ENCODE measurements at places on chromosomes 2 and 18.

DNA sequence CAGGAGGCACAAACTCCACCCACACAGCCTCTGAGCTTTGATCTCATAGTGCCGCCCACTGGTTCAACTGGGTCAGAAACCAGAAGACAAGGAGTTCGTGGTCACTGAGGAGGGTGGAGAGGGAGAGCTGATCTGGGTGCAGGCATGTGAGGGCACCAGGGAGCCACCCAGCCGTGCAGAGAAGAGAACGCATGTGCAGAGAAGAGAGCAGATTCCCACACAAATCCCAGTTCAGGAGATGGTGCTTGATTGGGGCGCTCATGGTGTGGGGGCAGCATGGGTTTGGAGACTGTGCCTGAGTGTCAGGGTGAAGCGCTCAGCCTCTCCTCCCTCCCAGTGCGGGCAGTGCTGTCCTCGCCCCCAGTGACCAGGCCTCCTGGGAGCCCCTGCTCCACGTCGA lies 375.2 kb upstream of the MYT1L start:
- no peak for DNase-seq

GRCh38 chr2:191650896-191651773 lies 26.8 kb upstream of the NABP1 start:
- DNase-seq, result no peak

DNA sequence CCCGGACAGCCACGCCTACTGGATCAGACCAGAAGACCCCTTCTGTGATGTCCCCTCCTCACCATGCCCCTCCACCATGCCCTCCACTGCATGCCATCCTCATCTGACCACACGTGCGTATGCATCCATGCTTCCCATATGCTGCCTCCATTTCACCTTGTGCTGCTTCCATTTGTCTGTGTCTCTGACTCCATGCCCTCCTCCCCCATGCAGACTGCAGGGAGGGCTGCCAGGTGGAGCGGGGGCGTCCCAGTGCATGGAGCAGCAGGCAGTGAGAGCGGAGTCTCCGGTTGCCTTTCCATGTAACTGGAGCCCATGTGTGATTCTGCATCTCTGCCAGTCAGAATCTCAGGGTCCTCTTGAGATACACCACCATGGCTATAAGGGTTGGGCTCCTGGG lies 52.6 kb downstream of the COA5 start:
- DNase-seq, result no peak

GRCh38 chr2:172600557-172601008 lies 44.7 kb downstream of the PDK1 start:
- DNase-seq, result no peak

- no peak for DNase-seq
Measured at GRCh38 chr2:132515010-132515409, 98.4 kb downstream of the GPR39 start.

DNA sequence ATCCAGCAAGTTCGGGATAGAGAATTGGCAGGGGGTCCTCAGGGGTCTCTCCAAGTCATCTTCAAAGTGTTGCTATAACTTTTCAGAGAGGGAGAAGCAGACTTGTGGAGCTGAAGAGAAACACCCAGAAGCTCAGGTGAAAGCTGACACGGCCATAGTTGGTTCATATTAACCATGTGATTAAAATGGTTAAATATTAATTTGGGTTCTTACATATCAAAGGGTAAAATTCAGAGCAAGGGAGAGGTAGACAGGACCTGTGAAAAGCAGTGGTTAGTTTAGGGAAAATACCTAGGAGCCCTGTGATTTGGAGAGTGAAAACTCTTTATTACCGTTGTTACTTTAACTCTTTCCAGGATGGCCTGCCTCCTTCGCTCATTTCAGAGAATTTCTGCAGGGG lies at the start of gene UGT1A6:
TSS of gene UGT1A6 (plus strand) at position 243 of the 400 bp plus-strand sequence. CDS start at position 358, 115 bp downstream.
- DNase-seq, result no peak

DNA sequence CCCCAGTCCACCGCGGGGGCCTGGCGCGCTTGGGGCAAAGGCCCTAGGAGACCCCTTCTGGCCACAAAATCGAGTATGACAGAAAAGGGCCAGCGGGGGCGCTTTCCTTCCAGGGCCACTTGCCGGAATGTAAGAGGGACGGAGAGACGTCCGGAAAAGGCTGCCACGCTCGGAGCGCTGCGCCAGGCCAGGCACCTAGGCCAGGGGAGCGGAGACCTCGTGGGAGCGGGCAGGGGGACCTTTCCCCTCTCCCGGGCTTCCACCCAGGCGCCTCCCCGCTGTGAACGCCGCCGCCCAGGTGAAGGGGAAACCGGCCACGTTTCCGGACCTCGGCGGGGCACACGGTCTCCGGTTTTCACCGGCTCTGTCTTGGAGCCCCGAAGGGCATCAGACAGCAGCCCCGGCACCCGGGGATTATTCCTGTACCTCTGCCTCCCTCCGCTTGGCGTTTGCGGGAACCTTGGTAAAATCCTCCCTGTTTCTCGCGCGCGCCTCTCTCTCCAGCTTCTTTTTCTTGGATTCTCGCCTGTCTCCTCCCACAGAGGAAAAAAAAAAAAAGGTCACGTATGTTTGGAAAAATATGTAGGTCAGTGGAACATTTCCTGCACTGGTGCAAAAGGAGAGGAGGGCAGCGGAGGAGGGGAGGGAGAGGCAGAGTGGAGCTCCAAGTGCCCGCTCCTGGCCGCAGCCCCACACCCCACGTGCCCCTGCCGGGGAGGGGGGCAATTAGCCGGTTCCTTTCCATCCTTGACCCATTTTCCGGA lies 1.2 kb upstream of the NPAS2 start:
- DNase-seq, result no peak

- DNase-seq, result no peak
Measured at GRCh38 chr18:13940326-13940725, 25.0 kb upstream of the MC2R start.

DNA sequence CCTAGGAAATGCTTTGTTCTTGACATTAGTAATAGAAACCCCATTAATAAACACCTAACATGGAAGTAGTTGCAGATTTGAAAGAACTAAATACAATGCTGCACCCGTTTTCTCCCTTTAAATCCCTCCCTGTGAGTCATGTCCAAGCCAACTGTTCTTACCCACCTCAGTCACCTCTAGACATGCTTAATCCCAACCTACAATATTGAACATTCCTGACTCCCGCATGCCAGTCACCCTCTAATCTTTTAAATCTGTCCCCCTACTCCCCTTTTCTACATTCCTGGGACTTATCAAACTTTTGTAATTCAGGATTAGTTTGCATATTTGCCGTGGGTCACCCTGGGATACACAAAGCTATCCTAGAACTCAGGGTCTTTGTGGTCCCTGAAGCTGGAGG lies 374.6 kb downstream of the IRS1 start:
- no peak for DNase-seq

GRCh38 chr18:53795610-53796009 lies 428.9 kb downstream of the MBD2 start:
- DNase-seq, result no peak

DNA sequence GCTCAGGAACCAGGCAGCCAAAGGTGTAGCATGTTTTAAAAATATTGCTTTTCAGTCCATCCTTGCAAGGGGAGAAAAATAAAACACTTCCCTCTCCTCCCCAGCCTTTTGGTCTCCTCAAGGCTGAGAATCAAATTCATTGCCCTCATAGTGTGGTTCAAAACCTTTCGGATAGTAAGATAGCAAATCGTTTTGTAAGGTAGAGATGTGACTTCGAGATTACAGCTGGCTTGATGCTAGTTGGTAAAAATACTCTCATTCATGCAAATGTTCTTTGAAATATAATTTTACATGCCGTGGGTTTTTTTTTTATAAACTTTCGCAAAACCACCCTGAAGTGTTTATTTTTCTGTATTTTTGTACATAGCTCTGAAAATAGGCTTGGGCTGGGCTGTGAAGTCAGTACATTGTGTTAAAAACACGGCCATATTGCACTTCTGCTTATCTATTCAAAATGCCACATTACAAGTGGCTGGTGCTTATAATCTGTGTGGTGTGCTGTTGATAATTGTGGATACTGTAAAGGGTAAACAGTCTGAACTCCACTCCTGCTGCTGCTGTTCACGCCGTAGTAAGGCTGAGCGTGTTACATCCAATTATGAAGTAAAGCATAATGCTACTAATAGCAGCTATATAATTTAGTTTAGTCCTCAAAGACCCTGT lies 172.0 kb upstream of the SIX3 start:
- DNase-seq, result no peak

DNA sequence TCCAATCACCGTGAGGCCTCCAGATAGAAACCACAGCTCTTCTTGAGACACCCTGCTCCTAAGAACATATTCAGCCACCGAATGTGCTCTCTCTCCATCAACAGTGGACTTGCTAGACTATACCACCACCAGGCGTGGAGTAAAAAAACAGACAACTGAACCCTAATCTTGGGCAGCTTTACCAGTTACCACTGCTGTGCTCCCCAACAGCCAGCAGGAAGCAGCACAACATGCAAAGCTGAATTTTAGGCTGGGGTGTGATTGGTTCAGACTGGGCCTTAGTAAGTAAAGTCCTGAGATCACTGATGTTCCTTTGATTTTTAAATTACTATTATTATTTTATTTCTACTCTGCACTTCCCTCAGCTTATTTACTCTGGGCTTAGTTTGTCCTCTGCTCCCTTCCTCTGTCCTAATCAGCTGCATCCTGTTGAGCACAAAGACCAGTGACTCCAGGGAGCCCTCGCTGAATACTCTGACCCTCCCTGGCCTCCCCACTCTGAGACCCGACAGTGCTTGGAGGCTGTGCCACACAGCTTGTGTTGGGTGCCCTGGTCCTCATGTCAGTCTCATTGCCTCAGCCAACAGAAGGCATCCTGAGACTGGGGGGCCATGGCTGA lies 21.9 kb downstream of the MRPL35 start:
- peak; percentile 79 for DNase-seq

DNA sequence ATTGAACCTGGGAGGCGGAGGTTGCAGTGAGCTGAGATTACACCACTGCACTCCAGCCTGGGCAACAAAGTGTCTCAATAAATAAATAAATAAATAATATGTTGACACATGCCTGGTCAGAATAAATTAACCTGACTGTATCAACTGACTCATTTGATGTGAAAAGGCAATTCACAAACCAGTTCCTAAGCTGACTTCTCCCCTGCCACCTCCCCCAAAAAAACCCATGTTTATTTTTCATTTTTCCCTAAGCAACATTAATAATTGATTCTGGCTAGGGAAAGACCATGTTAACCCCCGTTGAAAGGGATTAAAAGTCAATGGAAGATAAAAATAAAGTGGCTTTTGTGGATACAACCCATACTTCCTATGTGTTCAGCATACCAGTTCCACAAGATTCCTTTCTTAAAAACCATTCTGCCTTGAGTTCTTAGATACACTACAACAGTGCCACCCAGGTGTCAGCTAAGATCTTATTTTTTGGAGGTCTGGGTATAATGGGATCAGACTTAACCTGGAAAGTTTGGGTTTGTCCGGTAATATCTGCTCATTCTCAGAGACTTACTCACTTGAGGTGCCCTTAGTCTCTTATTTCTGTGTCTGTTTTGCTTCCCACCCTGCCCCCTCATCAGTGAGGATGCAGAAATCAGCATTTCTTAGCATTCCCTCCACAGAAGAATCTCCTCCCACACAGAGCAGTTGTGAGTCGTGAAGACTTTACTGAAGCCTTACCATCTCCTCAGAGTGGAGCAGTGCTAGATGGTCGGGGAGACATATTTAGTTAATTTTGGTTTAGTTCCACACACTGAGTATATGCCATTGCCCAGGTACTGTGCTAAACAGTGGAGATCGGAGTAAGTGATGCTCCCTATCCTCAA lies 10.1 kb upstream of the MCFD2 start:
- DNase-seq, result no peak

DNA sequence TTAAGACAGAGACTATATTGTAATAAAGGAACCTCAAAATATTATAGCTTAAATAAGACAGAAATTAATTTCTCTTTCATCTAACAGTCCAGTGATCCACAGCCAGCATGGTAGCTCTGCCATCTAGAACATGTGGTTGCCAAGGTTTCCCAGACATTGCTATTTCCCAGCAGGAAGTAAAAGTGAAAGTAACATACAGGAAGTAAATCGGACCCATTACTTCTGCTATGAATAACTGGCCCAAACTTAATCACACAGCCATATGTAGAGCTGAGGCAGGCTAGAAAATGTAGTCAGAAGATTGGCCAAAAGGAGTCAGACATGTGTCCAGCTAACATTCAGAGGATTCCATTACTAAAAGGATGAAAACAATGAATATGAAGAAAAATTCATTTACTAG lies 71.0 kb downstream of the NOL4 start:
- no peak for DNase-seq

- no peak for DNase-seq
Measured at GRCh38 chr2:118939994-118940393, 2.0 kb upstream of the MARCO start.

DNA sequence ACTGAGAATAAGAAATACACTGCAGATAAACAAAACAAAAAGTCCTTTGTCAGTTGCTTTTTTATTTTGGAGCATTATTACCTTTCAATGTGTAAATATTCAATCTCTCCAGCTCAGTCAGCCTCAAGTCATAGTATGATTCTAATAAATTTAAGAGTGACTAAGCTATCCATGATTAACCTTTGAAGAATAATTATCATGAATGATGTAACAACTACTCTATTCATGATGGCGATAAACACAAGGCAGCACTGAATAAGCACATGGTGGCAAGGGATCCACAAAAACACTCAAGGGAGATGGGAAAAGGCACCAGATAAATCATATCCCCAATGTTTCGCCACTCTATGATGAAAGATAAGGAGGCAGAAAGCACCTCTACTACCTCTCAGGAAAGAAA lies 67.0 kb downstream of the MAP4K3 start:
- DNase-seq, result no peak

DNA sequence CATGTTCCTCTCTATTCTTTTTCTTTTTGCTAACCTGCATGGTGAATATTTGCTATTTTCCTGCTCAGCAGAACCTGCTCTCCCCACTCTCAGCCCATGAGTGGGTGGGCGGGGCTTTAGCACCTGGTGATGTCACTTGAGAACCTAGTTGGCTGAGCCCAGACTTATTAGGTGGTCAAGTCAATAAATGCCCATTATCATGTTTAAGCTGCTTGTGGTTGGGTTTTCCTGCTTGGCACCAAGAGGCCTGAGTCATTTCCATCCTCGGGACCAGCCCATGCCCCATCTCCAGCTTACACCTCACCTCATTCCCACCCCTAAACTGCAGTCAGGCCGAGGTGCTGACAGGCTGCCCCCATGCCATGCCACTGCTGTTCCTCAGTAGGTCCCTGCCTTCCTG lies 226.6 kb downstream of the ANKRD30B start:
- DNase-seq, result no peak

DNA sequence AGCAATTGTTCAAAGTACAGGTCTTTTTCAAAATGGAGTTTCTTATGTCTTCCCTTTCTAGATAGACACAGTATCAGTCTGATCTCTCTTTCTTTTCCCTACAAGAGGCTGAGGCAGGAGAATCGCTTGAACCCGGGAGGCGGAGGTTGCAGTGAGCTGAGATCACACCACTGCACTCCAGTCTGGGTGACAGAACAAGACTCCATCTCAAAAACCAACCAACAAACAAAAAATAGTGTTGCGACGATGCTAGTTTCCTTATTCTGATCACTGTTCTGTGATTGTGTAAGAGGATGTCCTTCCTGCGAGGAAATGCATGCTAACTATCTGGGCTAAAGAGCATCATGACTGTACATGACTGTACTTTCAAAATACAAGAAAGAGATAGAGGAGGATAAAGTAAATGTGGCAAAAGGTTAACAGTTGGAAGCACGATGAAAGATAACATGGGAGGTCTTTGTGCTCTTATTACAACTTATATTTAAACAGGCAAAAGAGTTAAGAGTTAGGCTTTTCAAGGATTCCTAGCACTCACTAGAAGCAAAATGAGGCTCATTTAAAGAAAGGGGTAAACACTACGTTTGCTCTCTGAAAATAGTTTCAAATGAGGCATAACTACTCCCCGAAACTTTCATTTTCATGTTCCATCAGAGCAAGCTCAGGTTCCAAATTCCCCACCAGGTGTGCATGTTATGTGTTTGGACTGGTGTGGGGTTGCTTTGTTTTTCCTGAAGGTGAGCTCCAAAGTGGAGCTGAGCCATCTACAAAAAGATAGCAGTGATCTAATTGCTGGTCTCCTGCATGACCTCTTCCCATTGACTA lies 23.8 kb downstream of the SOWAHC start:
- DNase-seq, result no peak

Measured in bone marrow (tissue), 2 donors.